ENCODE measurements at places on chromosomes 11 and 22.

DNA sequence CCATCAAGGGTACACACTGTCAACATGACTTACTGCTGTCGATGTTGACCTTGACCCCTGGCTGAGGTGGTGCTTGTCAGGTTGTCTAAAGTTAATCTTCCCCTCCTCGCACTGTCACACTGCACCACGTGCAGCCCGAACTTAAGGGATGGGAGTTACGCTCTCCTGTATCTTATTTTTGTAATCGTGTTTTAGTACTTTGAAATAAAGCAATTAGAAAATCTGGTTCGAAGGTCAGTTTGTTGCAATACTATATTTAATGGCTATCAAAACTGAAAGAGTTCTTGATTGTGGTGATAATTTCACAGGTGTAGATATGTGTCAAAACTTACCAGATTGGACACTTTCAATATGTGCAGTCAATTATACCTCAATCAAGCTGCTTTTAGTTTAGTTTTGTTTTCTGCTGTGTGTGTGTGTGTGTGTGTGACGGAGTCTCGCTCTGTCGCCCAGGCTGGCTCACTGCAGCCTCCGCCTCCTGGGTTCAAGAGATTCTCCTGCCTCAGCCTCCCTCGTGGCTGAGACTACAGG lies 10.7 kb upstream of the ST14 start:
- no peak for DNase-seq

DNA sequence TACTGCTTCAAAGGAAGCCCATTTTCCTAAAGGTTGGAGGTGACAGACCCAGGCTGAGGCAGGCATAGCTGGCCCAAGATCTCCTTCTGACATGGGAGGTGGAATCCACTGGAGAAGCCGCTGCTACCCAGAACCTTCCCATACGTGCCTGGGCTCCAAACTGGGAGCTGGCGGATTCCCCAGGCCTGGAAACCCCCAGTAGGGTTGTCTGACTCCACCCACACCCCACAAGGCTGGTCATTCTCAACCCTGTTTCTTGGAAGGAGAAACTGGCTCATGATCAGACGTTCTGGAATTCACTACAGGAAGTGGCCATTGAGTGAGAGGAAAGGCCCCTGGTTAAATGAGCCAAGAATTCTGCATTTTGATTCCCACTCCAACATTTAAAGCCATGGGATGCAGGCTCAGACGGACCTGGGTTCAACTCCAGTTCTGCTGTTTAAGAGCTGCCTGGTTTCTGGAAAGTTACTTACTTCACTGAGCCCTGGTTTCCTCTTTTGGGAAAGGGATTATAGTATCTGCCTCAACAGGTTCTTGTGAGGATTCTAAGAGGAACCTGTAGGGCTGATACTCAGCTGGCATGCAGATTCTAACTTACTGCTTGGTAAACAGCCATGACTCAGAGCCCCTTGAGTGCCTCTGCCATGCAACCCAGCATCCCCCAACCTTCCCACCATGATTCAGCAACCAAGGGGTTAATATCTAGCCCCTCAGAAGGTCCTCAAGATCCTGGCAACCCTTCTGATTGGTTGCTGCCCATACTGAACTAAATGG lies 19.4 kb upstream of the TSKU start:
- no peak for DNase-seq

GRCh38 chr11:28090052-28090749 lies 17.8 kb downstream of the KIF18A start:
- no peak for DNase-seq

DNA sequence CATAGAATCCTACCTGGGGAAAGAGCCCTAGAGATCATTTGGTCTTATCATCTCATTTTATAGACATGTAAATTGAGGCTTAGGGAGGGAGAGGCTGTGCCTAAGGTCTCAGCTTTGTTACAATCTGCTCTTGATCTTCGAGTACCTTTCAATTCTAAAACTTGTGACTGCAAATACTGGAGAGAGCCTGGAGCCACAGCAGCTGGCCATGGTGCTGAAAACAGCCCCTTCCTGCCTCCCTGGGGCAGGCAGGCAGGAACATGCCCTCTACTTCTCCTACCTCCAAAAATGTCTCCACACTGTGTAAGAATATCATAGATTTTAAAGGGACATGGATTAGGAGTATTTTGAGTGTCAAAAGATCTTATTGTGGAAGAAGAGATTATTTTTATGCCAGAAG lies 52.2 kb downstream of the C22orf42 start:
- DNase-seq, result peak; percentile 53

DNA sequence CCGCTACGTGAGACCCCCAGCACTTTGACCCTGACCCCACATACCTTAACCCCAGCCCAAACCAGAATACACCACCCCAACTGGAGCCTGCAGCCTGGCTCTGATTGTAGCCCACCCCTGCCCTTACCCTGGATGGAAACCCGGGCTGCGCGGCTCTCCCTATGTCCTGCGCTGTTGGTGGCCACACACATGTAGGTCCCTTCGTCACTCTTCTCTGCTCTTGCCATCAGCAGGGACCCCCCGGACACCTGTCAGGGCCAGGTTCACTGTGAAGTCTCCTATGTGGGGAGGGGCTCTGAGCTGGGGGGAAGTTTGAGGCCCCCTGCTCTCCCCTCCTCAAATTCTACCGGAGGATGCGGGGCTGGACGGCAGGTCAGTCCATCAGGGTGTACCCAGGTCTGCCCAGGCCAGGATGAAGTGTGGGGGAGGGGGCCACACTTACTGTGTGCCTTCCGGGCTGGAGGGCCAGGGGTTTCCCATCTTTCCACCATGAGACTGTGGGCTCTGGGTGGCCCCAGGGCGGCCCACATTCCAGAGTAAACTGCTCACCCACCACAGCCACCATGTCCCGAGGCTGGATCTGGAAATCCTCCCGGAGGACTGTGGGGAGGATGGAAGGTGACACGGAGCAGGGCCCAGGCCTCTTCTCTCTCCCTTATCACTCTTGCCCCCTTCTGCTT lies 1.5 kb downstream of the ROBO4 start:
- no peak for DNase-seq

DNA sequence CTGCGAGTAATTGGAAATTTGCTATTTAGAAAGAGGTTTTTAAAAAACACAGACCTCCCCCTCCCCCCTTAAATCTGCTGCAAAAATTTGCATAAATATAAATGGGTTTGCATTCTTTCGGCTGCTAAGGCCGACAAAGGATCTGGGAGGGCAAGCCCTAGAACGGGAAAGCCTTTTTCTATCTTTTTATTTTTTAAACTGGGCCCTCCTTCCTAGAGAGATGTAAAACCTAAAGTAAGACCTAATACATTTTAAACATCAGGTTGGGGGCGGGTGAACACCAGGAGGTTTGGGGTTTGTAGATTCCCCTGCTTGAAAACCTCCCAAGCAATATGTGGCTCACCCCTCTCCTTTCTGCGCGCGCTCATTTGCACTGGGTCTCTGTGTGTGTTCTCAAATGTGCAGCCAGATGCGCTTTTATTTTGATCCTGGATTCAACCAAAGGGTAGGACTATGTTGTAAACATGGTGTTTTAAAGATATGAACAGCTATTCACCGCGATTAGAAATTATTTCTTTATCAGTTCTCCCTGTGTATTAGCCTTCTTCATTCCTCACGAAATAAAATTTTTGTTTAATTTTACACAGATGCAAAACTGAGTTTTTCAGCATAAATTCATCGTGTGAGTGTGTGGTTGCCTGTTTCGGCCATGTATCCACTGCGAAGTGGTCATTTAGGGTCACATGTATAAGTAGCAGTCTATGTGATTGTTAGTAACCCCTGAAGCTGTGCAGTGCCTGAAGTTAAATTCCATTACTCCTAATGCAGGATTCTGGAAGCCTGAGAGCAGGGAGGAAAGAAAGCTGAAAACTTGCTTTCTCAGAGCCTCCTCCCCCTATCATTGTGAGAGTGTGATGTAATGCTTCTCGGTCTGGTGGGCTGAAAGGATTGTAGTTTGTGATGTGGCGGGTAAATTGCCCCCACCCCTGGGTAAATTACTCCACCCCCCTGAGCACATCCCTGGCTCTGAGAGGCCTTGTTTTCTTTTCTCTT lies 988 bp downstream of the TNRC6B start:
- peak; percentile 71 for DNase-seq

GRCh38 chr11:9528573-9529333 lies 44.7 kb upstream of the WEE1 start:
- DNase-seq, result no peak

- DNase-seq, result no peak
Measured at GRCh38 chr22:37464181-37464580, 22.0 kb downstream of the MFNG start.

- DNase-seq, result no peak
Measured at GRCh38 chr11:77102246-77103210, at the start of gene OMP. Gene OMP (plus strand): TSS chr11:77102840. CDS start chr11:77102840, 0 bp downstream.

DNA sequence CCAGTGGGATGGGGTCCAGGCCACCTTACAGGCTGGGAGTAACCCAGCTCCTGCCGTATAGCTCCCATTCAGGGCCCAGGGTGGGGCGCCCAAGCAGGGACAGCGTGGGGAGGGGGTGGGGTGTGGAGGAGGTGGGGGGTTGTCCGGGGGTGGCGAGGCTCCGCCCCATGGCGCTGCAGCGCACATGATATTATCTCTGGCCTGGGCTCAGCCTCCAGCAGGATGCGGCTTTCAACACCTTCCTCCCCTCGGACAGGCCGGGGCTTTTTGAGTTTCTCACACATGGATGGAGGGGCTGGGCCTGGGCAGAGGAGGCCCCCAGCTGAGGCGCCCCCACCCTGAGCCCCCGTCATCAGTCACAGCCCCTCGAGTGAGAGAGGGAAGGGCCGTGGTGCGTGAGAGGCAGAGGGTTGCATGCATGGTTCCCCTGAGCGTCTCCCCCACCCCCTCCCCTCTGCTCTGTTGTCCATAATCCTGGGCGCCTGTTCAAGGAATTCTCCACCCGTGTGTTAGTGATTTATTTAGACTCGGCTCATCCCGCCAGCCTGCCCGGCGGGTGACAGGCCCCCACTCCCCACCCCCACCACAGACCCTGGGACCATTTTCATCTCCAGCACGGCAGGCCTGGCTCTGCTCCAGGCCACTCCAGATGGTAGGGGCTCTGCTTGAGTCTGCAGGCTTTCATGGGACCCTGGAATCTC lies 44.9 kb downstream of the WNT11 start:
- DNase-seq, result no peak

GRCh38 chr11:68933605-68934320 lies 30.1 kb downstream of the IGHMBP2 start:
- DNase-seq, result no peak

- DNase-seq, result no peak
Measured at GRCh38 chr11:100719362-100719761, 32.3 kb downstream of the ARHGAP42 start.

All from activated CD4-positive, alpha-beta T cell treated with anti-CD3 and anti-CD28 coated beads for 36 hours (primary cell).